Naive B cell (primary cell): ENCODE measurements at places on chromosomes 6 and 20. TPM values are rescaled to one million over a fixed set of nuclear protein-coding genes. Genes with fewer than 3 reads are reported as not detected.

GRCh38 chr6:32602383-32602782 lies 12.7 kb upstream of the HLA-DRB1 start:
- peak overlapping the region; percentile 98 for H3K27ac ChIP-seq
- H3K4me1 ChIP-seq: peaks cover 73% of the 10 kb centered on the region
- H3K4me3 ChIP-seq: no peak overlapping the region
- DNase-seq: no peak
- H3K36me3 ChIP-seq: peaks cover 4% of the 10 kb centered on the region
- no peaks in the 10 kb centered on the region for H3K27me3 ChIP-seq

ADAM33 gene
- not detected for polyA plus RNA-seq

DNA sequence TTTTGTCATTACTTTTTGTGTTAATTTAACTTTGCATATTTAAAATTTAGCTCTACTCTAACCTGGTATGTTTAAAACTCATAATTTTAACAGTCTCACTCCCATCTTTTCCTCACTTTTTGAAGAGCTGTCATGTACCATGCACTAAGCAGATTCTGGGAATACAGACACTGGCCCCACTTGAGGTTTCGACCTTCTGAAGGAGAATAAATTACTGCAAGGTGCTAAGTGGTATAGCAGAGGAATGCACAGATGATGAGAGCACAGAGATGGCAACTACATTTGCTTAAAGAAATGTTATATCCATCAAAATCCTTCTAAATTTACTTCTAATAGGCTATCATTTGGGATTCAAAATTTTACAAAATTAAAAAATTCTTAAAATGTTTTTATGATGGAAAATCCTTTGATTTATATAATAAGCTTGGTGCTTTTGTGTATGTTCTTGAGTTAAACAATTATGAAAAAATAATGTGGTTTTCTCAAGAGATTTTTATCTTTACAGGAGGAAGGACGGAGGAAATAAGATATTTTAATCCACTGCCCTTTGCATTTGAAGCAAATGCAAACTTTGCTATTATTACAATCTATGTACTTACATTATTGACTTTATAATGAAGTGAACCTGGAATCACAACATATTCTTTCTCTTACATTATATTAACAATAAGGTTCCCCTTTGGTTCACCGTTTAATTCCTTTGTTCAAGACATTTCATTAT lies 79.3 kb downstream of the AHI1 start:
- H3K4me3 ChIP-seq: no peak overlapping the region
- H3K27me3 ChIP-seq: no peaks in the 10 kb centered on the region
- DNase-seq: no peak
- H3K27ac ChIP-seq: no peak overlapping the region
- H3K36me3 ChIP-seq: no peaks in the 10 kb centered on the region
- no peaks in the 10 kb centered on the region for H3K4me1 ChIP-seq

DNA sequence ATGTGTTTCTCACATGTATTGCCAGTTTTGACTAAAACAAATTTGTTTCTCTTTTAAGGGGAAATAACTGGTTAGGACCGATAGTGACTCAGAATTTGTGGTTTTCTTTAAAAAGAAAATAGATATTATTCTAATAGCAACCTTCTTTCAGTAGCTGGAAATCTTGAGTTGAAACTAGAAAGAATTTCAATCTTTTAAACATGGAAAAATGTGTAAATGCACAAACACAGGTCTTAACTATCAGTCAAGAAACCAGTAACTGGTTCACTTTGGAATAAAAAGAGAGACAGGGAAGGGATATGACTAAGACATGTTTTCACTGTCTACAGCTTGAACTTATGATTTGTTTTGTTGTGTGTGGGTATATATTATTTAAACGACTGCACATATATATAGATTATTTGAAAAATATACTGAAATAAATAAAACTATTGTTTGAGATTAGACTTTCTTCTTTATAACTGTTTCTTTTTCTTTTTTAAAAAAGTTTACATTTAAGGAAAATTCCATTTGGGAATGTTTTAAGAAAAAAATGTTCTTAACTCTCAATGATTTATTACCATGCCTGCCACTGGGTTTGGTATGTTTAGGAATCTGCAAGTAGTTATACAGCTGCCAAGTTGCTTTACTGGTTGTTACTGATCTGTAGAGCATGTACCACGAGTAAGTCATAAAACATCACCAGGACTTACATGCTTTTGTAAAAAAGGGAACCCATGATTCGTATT lies 753.3 kb upstream of the MARCKS start:
- no peaks in the 10 kb centered on the region for H3K36me3 ChIP-seq
- H3K4me1 ChIP-seq: no peaks in the 10 kb centered on the region
- H3K27ac ChIP-seq: no peak overlapping the region
- no peaks in the 10 kb centered on the region for H3K27me3 ChIP-seq

DNA sequence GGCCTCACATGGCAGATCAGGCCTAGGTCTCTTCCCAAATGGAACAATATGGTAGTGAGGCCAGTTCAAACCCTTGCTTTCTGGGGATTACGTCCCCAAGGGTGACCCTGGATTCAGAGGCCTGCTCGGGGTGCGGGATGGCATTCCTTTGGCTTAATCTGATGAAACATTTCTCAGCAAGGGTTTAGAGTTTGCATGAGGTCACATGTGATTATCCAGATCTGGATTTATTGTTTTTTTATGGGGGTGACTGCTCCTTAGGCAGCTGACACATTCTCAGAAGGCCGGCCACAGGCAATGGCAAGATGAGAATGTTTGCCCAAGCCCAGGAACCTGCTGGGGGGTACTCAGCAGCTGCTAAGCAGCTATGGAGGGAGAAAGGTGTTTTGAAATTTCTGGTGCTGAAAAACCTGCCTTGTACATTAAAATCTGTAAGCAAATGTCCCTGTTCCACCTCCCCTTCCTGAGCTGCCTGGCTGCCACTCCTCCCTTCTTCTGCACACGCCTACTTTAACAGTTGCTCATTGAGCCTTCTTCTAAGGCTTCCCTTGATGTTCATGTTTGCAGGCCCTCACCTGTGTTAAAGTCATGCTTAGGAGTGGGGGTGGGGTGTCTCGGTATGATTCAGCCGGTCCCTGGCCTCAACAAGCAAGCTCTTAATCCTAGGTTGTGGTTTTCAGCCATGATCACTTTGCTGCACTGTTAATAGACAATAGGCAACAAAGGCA lies 37.9 kb upstream of the FUCA2 start:
- H3K27me3 ChIP-seq: no peaks in the 10 kb centered on the region
- H3K36me3 ChIP-seq: no peaks in the 10 kb centered on the region
- no peak overlapping the region for H3K4me3 ChIP-seq
- H3K4me1 ChIP-seq: peaks cover 4% of the 10 kb centered on the region

GRCh38 chr6:27809067-27809938 lies 102.9 kb downstream of the OR2B2 start:
- H3K4me3 ChIP-seq: peak overlapping the region; percentile 97
- H3K27me3 ChIP-seq: no peaks in the 10 kb centered on the region
- no peaks in the 10 kb centered on the region for H3K36me3 ChIP-seq
- no peak for DNase-seq
- peaks cover 37% of the 10 kb centered on the region for H3K4me1 ChIP-seq
- H3K27ac ChIP-seq: peak overlapping the region; percentile 97

DNA sequence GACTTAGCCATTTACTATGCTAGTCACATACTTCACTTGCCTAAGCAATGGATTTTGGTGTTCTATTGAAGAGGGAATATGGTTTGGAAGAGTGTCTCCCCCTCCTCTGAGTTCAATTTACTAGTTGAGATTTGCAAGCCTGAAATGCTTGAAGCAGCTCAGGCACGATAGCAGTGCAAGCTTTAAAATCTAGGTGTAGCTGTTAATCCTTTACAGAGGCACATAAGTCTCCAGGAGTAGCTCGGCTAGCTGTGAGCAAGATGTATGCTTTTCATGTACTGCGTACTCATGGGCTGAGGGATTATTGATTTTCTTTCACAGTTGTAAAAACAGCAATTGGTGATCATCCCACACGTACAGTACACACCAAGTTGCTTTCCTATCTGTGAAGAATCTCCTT lies 726 bp downstream of the FLRT3 start:
- H3K4me1 ChIP-seq: no peaks in the 10 kb centered on the region
- H3K36me3 ChIP-seq: no peaks in the 10 kb centered on the region
- H3K27ac ChIP-seq: peak overlapping the region; percentile 12

EDN3 gene
- polyA plus RNA-seq: not detected

GRCh38 chr20:58623579-58624473 lies 27.3 kb upstream of the STX16 start:
- no peaks in the 10 kb centered on the region for H3K36me3 ChIP-seq
- no peak overlapping the region for H3K4me3 ChIP-seq
- H3K4me1 ChIP-seq: no peaks in the 10 kb centered on the region
- H3K27me3 ChIP-seq: peaks cover 32% of the 10 kb centered on the region
- DNase-seq: no peak

CST2 gene
- polyA plus RNA-seq: not detected

GRCh38 chr20:15451241-15451640 lies 1113.8 kb upstream of the FLRT3 start:
- no peak for DNase-seq
- H3K27ac ChIP-seq: no peak overlapping the region
- H3K4me3 ChIP-seq: no peak overlapping the region
- no peaks in the 10 kb centered on the region for H3K36me3 ChIP-seq

HLA-E gene
- polyA plus RNA-seq: 2,381 TPM

DNA sequence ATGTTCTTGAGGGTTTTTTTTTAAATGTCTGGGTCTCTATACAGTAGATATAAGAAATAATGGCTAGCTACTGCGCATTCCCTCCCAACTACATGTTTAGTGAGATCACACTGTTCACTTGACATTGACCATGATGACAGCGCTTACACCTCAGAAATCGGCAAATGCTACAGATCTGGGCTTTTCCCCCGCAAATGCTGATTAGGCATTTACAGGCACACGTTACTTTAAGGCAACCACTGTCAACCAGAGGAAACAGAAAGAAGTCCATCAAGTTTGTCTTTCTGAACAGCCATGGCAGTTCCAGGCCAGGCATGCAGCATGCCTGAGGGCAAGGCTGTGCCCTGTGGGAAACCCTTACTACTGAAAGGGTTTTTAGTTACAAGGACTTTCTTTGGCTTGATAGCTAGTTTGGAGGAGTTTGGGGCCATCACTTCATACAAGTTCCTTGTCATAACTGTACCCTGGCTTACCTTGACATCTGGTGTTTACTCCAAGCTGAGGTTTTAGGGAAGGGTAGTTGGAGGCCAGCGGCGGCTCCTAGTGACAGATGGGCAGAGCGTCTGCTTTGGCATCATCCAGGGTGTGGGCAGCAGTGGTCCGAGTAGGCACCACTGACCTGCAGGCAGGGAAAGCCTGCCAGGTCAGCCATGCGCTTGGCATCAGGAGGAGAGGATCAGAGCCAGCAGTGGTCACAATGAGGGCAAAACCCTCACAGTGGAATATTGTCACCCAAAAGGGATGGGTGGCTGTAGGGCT lies 43.0 kb downstream of the CFAP61 start:
- H3K36me3 ChIP-seq: no peaks in the 10 kb centered on the region
- no peak overlapping the region for H3K4me3 ChIP-seq
- DNase-seq: no peak
- peaks cover 36% of the 10 kb centered on the region for H3K27me3 ChIP-seq

KHDC3L gene
- not detected for polyA plus RNA-seq

PRDM1 gene
- polyA plus RNA-seq: 0.62 TPM

GRCh38 chr6:165055231-165055630 lies 254.2 kb downstream of the C6orf118 start:
- no peak overlapping the region for H3K4me3 ChIP-seq
- no peaks in the 10 kb centered on the region for H3K36me3 ChIP-seq
- no peaks in the 10 kb centered on the region for H3K27me3 ChIP-seq
- H3K27ac ChIP-seq: peak overlapping the region; percentile 56
- H3K4me1 ChIP-seq: no peaks in the 10 kb centered on the region

OGFRL1 gene
- polyA plus RNA-seq: 9.4 TPM

- DNase-seq: no peak
- no peaks in the 10 kb centered on the region for H3K4me1 ChIP-seq
- no peak overlapping the region for H3K4me3 ChIP-seq
Measured at GRCh38 chr6:169852504-169853195, 101.2 kb downstream of the ERMARD start.

GRCh38 chr20:63886921-63887320 lies 8.0 kb upstream of the DNAJC5 start:
- no peak for DNase-seq
- peak overlapping the region; percentile 16 for H3K27ac ChIP-seq
- H3K4me1 ChIP-seq: no peaks in the 10 kb centered on the region
- H3K36me3 ChIP-seq: no peaks in the 10 kb centered on the region
- no peak overlapping the region for H3K4me3 ChIP-seq
- H3K27me3 ChIP-seq: no peaks in the 10 kb centered on the region

ASXL1 gene
- polyA plus RNA-seq: 11.0 TPM

DNA sequence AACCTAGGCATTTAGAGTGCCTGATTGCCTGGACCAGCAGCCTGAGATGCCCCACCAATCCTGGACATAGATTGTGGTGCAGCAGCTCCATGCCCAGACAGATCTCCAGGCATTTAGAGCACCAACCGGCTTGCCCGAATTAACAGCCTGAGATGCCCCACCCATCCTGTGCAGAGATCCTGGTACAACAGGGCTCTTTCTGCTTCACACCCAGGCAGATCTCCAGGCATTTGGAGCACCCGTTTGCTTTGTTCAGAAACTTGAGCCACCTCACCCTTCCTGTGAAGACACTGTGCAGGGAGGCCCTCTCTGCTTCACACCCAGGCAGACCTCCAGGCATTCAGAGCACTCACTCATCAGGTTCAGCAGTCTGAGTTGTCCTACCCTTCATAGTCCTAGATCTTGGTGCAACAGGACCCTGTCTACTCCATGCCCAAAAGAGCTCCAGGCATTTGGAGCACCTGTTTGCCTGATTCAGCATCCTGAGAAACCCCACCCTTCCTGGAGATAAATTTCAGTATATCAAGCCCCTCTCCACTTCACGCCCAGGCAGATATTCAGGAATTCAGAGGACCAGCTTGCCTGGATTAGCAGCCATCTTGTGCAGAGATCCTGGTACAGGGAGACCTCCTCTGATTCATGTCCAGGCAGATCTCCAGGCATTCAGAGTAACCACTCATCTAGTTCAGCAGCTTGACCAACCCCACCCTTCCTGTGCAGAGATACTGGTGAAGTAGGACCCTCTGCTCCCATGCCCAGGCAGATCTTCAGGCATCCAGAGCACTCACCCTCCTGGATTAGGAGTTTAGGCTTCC lies 189.2 kb upstream of the FERMT1 start:
- no peak for DNase-seq
- H3K4me1 ChIP-seq: no peaks in the 10 kb centered on the region
- H3K27me3 ChIP-seq: no peaks in the 10 kb centered on the region
